Anterior cingulate cortex (tissue), 58 donors: ENCODE measurements at places on chromosomes 5 and 9.

DNA sequence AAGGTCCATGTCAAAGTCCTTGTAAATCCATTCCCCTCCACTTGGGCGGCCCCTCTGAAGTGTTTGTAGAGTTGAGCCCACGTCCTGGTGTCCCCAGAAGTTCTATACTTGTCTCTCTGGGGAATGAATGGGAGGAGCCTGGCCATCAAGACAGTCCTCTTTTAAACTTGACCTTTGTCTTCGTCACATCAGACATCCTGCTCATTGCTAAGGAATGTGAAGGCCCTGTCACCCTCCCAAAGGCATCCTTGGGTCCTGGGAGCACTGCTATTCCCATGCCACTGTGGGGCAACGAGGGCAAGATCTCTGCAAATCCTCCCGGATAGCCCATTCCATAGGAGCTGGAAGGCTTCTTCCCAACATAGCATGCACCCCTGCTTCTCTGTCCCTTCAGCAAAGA is 235.5 kb downstream of the SLIT3 start:
- DNase-seq: no peak

DNA sequence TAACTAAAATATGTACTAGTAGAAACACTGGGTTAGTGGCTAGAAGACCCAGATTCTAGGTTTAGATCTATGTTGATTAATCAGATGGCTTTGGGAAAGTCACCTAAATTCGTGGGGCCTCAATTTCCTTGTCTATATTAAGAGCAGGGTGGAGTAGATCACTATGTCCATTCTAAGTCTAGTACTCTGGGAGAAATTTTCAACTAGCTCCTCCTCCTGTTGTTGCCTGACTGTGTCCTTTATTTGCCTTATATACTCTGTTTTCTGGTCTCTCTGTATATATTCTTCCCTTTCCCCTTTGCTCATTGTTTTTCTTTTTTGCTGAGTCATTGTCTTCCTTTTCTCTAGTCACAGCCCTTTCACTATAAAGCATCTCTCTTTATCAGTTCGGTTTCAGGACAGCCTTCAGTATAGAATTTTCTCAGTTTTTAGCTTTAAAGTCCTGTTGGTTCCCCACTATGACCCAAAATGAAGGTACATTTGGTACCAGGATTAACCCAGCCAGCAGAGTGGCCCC is 44.5 kb upstream of the CDH6 start:
- DNase-seq: no peak

- DNase-seq: no peak
Observed at GRCh38 chr5:95761771-95762651, 30.9 kb downstream of the RHOBTB3 start.

- DNase-seq: no peak
Observed at GRCh38 chr5:41878643-41879478, 8.6 kb upstream of the OXCT1 start.

DNA sequence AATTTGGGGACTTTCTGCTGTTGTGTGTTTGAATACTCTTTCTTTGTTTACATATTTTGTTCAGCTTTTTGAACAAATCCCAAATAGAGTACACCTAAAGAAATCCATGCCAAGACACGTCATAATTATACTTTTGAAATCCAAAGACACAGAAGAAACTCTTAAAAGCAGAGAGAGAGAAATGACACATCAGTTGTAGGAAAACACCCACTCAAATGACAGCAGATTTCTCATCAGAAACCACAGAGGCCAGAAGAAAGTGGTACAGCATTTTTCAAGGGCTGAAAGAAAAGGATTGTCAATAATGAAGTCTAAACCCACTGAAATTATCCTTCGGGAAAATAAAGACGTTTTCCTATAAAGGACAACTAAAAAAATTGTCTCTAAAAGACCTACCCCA is 378.6 kb downstream of the GADD45G start:
- DNase-seq: no peak

- DNase-seq: peak; percentile 39
Observed at GRCh38 chr5:177402271-177403043, 2.0 kb upstream of the PFN3 start.

DNA sequence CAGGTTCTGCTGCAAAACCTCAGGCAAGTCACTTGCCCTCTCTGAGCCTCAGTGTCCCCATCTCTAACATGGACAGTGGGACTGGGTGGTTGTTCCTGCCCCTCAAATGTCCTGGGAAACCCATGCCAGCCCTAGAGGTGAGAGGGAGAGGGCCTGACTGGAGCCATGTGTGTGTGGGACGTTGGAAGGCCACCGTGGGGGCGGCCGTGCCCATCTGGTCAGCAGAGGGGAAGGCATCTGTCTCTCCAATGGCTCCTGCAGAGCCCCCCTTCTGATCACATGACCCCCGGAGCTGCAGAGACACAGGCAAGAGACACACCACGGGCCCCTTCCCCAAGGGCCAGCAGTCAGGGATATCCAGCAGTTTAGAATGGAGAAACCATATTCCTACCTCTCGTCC is 1.7 kb downstream of the DNM1 start:
- DNase-seq: no peak

- no peak for DNase-seq
Observed at GRCh38 chr9:134575103-134575900, 66.3 kb upstream of the COL5A1 start.

- DNase-seq: no peak
Observed at GRCh38 chr5:33785571-33785970, 106.2 kb downstream of the ADAMTS12 start.

GRCh38 chr5:71904852-71905251 is 185.8 kb downstream of the CARTPT start:
- DNase-seq: no peak
